ENCODE measurements at places on chromosomes 7 and 10.

GRCh38 chr10:69600761-69601330 is 27.6 kb upstream of the NEUROG3 start:
- no peak for DNase-seq

GRCh38 chr10:28248092-28248491 is 54.8 kb downstream of the MPP7 start:
- no peak for DNase-seq

DNA sequence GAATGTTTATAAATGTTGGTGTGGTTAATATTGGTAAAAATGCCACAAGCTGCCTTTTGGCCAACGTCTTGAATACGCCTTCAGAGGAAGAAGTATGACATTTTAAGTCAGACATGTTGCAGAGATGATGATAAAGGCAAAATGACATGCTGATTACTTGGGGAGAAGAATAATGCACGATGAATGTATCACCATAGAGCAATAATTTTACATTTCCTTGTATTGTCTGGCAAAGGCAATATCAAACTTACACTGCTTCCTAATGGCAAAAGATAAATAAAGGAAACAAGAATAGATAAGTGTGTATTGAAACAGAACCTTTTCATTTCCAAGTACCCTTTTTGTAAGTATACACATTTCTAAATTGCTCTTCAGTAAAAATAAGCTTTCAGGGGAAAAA is 8.6 kb downstream of the MRC1 start:
- DNase-seq = no peak

DNA sequence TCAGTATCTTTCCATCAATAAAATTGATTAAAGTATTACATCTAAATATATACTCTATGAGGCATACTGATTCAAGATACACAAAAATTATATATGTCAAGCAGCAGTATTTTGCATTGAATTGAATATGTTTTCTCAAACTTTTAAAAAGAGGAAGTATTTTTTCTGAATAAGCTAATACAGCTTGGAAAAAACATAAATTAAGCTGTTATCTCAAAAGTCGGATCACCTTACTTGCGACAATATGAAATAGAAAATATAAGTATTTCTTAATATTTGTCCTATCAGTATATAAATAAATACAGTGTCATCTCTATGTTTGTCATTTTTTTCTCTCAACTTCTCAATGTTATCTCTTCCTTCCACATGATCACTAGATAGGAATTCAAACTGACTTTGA is 139.3 kb downstream of the MBL2 start:
- DNase-seq = no peak

DNA sequence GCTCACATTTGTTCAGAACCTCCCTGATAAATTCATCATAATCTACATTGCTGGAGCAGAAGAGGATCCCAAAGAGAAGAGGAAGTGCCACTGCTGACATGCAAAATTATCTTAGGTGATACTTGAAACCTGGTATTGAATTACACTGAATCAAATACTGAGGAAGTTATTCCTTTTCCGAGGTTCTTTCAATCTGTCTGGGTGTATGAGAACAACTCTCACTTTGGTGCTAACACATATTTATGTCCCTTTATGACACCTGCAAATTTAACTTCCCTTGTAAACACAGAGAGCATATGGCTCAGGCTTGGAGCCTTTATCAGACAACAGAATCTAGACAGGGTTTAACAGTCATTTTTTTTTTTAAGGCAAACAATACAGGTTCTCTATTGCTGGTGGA is 131.4 kb downstream of the SRPK2 start:
- DNase-seq = no peak

DNA sequence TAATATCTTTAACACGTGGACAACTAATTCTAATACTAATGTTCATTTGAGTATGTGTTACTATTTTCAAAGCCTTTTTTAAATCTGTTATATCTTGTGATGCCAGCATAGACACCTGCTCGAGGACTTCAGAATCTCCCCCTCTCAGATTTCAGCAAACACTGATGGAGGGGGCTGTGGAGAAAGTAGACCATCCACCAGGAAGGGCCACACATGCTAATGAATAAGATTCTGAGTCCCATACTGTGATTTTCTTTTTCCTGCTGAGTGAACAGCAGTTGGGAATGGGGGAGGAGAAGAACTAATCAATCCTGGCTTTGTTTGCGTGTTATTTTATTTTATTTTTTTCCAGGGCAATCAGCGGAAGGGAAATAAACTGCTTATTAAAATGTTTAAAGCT is 157.9 kb upstream of the CSTF2T start:
- DNase-seq = no peak

DNA sequence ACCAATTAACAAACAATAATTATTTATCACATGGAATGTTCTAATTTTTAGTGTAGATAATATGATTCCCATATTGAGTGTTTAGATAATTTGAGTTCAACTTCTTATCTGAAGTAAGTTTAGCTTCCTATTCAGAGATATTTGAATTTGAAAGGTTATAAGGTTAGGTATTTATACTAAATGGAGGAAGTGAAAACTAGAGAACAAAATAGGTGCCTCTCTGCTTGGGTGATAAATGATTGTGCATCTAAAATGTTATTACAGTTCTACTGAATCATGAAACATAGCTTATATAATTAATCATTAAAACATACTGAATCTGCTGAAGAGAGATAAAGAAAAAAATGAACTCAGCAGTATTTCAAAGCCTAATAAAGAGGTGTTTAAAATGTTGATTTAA is 1174.3 kb downstream of the XPNPEP1 start:
- DNase-seq = no peak

DNA sequence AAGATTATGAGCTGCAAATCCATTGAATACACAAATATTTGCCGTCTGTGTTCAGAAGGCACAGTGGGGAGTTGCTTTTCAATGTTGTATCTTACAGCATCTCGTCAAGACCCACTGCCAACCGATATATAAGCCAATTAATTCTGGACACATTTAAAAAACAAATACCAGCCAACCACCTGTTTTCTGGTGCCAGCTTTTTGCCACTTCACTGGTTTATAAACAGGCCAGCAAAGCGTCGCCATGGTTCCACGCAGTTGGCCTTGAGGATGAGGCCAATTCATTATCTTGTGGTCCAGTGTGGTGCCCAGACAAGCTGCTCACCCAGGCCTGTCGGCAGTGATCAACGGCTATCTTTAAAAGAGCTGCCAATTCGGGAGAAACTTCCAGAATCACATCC is 321.0 kb downstream of the TCERG1L start:
- no peak for DNase-seq

GRCh38 chr10:16845248-16845647 is 28.0 kb upstream of the RSU1 start:
- no peak for DNase-seq

GRCh38 chr7:107505997-107506673 is 36.3 kb downstream of the GPR22 start:
- DNase-seq = no peak

- DNase-seq = no peak
These were observed 20.3 kb upstream of the NUP205 start for GRCh38 chr7:135537453-135537852.

GRCh38 chr7:124440081-124440480 is 325.5 kb downstream of the GPR37 start:
- DNase-seq = no peak

- no peak for DNase-seq
These were observed 193.0 kb upstream of the CELF2 start for GRCh38 chr10:10824591-10825148.

DNA sequence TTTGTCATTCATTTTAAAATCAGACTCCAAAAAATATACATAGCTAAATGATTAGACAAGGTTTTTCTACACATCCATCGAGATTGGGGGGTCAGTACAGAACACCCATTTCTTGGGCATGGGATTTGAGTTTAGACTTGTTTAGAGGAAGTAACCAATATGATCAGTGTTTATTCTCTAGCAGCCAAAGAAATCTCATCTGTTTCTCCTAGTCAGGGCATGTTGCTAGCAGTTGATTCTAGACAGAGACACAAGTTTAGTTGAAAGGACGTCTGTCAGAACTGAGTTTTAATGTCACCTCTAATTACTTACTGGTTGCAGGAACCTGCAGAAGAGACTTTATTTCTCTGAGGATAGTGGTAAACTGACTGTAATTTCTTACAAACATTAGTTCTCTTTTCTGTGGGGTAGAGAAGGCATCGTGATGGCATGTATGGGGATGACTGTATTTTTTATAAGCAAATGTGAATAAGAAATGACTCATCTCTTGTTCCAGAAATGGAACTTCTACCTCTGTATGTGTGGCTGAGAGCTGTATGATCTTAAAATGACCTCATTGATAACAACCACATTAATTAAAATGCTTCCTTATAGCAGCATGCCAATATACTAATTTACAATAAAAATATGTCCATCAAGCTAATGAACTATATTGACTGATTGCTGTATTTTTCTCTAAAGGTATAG is 30.6 kb upstream of the RHOBTB1 start:
- no peak for DNase-seq

DNA sequence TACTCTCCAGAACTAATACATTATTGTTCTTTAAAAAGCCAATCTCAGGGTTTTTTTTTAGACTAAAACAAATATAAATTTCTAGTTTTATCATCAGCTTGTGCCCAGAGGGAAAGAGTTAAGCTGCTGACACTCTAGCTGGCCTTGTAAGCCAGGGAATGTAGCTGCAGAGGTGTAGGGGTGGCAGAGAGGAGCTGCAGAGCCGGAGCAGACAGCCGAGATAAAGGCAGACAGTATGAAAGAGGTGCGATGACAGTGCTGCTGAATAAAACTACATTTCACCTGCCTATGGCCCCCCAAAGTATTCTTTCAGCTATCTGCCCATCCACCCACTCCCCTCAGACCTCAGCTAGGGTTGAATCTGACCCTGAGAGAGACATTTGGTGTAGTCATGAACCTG is 653.7 kb upstream of the ZWINT start:
- DNase-seq = no peak

GRCh38 chr10:45076891-45077290 is 76.2 kb downstream of the ZNF22 start:
- no peak for DNase-seq

DNA sequence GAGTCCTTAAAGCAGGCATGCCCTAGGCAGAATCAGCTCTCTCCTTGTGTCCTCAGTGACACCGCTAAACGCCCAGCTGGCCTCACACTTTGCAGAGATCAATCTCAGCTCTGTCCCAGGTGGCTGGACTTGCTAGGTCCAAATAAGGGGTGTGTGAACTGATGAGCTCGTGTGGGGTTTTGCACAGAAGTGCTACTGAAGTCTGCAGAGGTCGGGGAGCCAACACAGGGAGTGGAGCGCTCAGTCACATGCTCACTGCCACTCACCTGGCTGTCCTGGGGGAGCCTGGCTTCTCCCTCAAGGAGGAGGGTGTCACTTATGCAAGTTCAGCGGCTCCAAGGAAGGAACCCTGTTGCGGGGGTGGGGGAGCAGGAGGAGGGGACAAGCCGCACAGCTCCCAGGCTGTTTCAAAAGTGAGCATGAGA is 2.0 kb downstream of the ELN start:
- DNase-seq = no peak
